Stimulated activated CD4-positive, alpha-beta T cell treated with anti-CD3 and anti-CD28 coated beads, Interleukin-1b, Interleukin-23, amount 100 ng/mL, for 1 hour (primary cell): ENCODE measurements at places on chromosomes 7 and 10.

DNA sequence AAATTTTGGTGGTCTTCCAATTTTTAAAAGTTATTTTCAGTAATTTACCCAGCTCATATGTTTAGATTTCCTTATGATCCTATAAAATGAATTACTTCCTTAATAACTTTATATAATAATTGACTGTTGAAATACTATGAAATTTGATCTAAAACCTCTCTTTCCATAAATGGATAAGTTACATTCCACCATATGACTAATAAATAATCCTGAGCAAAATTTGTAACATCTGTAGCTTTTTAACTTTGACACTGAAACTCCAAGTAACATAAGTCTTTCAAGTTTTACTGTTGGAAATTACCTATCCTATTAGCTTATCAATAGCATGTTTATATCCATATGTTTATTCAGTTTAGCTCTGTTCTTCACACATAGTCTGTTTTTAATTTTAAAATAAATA lies 85.3 kb downstream of the HECTD2 start:
- no peak for DNase-seq

GRCh38 chr10:100824886-100825285 lies 79.5 kb downstream of the PAX2 start:
- no peak for DNase-seq

GRCh38 chr10:27611744-27612550 lies 107.8 kb downstream of the RAB18 start:
- no peak for DNase-seq

GRCh38 chr7:18499407-18500177 lies 4.0 kb downstream of the HDAC9 start:
- DNase-seq, result no peak

GRCh38 chr7:91557789-91558404 lies 293.7 kb downstream of the FZD1 start:
- no peak for DNase-seq

DNA sequence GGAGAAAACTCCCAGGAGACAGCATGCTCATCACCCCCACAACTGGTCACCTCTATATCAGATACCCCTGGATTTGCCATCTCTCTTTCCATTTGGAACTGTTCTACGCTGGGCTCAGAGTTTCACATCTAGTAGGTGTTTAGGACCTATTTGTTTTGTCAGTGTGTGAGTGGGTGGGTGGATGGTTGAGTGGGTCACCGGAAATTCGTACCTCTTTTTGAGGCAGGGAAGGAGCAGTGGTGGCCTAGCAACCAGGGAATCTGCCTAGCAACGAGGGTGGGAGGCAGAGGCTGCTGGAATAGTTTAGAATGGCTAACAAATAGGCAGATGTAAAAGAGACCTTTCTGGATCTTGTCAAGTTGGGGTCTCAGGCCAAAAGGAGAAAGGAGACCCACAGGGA lies 23.2 kb upstream of the SLF2 start:
- no peak for DNase-seq

- no peak for DNase-seq
These were observed 10.6 kb upstream of the TOMM7 start for GRCh38 chr7:22833113-22833855.

DNA sequence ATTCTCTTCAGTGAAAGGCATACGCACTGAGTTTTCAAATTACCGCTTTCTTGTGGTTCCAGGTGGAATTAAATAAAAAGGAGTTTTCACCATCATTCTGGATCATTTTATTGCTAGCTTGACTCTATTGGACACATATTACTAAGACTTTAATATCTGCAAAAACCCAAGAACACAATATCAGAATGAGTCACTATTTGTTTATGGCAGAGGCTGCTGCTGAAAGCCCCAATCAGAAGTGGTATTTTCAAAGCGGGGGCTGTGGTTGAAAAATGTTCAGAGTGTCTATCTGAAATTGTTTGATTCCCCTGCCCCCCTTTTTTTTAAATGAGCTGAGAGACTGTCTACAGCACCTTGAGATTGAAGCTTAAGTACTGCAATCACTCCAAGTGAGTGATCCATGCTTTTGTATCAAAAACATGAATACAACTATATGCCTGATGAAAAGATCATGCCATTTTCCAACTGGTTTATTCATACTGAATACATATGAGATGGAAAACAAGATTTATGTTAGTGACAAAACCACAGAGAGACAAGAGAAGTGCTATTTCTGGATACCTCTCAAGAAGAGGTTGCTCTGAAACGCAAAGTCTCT lies 376.4 kb downstream of the HTR7 start:
- no peak for DNase-seq

- no peak for DNase-seq
These were observed 254.4 kb upstream of the CNTNAP2 start for GRCh38 chr7:145862212-145862611.

DNA sequence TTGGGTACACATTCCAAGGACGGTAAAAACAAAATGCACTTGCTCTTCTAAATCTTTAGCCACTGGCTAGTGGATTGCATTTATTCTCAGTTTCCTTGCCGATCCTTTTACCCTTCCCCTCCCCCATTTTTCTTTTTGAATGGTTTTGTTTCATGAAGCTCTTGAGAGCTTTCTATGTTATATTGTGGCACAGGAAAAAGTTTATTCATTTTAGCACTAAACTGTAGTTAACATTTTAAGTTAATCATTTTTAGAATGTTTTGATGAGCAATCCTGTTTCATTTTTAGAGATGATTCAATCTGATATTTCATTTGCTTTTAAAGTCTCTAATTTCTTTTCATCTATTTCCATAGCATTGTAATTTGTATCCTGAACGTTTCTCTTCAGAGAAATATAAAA lies 24.0 kb downstream of the ZEB1 start:
- no peak for DNase-seq

GRCh38 chr10:314381-314780 lies 179.1 kb downstream of the ZMYND11 start:
- DNase-seq, result no peak

GRCh38 chr10:7399533-7399932 lies 11.3 kb downstream of the SFMBT2 start:
- no peak for DNase-seq

- DNase-seq, result no peak
These were observed 443.2 kb downstream of the REEP3 start for GRCh38 chr10:63964406-63964805.

- no peak for DNase-seq
These were observed 191.5 kb downstream of the DIP2C start for GRCh38 chr10:497898-498451.
